ENCODE measurements at places on chromosomes 5 and 9. TPM values are rescaled to one million over a fixed set of nuclear protein-coding genes. Genes with fewer than 3 reads are reported as not detected.

Gene LCN15
- total RNA-seq = not detected

Gene ASPN
- 0.10 TPM for total RNA-seq

Gene FAM169A
- total RNA-seq = 0.36 TPM

Gene TEX48
- total RNA-seq = not detected

Gene ACSL6
- total RNA-seq = not detected

Gene PFN3
- total RNA-seq = not detected

Gene ADAMTS16
- 3.4 TPM for total RNA-seq

Gene FABP6
- total RNA-seq = 3.6 TPM

Gene TLR4
- 21.0 TPM for total RNA-seq

Gene ST8SIA4
- 0.39 TPM for total RNA-seq

Measured in RPMI7951 (cell line).